Endothelial cell of coronary artery (primary cell): ENCODE measurements at places on chromosomes 12 and 14. TPM values are rescaled to one million over a fixed set of nuclear protein-coding genes. Genes with fewer than 3 reads are reported as not detected.

C14orf180 gene
- not detected in 2 replicates for total RNA-seq

REP15 gene
- 1.5 and 1.7 TPM in 2 replicates for total RNA-seq

PRICKLE1 gene
- 21.4 and 22.1 TPM in 2 replicates for total RNA-seq

PLEKHG7 gene
- not detected in 2 replicates for total RNA-seq

CACNA2D4 gene
- 0.81 and 0.94 TPM in 2 replicates for total RNA-seq

CRY1 gene
- total RNA-seq = 15.7 and 16.1 TPM in 2 replicates

RASSF8 gene
- total RNA-seq = 56.5 and 75.2 TPM in 2 replicates

FGF23 gene
- total RNA-seq = not detected in 2 replicates

TAC3 gene
- not detected in 2 replicates for total RNA-seq

DIO3 gene
- total RNA-seq = not detected in 2 replicates

GPR68 gene
- 0.72 and 1.3 TPM in 2 replicates for total RNA-seq
